Sigmoid colon (tissue), 7 donors: ENCODE measurements at places on chromosomes 11 and 22. TPM values are rescaled to one million over a fixed set of nuclear protein-coding genes. Genes with fewer than 3 reads are reported as not detected.

Gene P2RX3
- polyA plus RNA-seq: not detected

Gene GAL3ST1
- 10.2 TPM for polyA plus RNA-seq

Gene GSTT2B
- not detected for polyA plus RNA-seq

Gene PRG2
- polyA plus RNA-seq: not detected

Gene CKAP5
- polyA plus RNA-seq: 10.9 TPM

Gene KRTAP5-10
- polyA plus RNA-seq: not detected

Gene DSCAML1
- polyA plus RNA-seq: under 0.01 TPM

Gene BDNF
- 0.10 TPM for polyA plus RNA-seq

Gene VPREB1
- polyA plus RNA-seq: not detected

Gene ALG9
- 8.1 TPM for polyA plus RNA-seq

Gene DNAJB13
- not detected for polyA plus RNA-seq

Gene HTATIP2
- polyA plus RNA-seq: 166 TPM

Gene MUC5AC
- 0.09 TPM for polyA plus RNA-seq

Gene POLR2F
- polyA plus RNA-seq: 126 TPM

Gene TENM4
- 2.4 TPM for polyA plus RNA-seq

Gene GLB1L2
- polyA plus RNA-seq: 16.5 TPM
